Endothelial cell (in vitro differentiated cells): ENCODE measurements at places on chromosomes 7 and 10. TPM values are rescaled to one million over a fixed set of nuclear protein-coding genes. Genes with fewer than 3 reads are reported as not detected.

The PLAC9 gene
- total RNA-seq, result not detected

DNA sequence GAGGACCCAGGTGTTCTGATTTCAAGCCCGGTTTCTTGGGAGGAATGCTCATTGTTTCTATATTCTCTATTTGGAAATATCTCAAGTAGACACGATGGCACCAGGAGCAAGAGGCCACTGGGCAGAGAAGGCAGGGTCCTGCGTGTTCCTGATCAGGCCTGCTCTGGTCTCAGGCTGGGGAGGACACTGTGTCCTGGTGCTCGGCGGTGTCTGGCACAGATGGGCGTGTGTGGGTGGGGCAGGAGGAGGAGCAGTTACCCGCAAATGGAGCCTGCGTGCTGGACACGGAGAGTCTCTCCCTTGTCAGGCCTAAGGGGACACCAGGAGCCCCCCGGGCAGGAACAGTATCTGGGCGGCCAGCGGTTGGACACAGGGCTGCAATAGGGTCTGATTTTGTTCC lies 25.9 kb upstream of the GOLGA7B start:
- no peak for DNase-seq

The DGKI gene
- total RNA-seq, result 0.69 TPM

DNA sequence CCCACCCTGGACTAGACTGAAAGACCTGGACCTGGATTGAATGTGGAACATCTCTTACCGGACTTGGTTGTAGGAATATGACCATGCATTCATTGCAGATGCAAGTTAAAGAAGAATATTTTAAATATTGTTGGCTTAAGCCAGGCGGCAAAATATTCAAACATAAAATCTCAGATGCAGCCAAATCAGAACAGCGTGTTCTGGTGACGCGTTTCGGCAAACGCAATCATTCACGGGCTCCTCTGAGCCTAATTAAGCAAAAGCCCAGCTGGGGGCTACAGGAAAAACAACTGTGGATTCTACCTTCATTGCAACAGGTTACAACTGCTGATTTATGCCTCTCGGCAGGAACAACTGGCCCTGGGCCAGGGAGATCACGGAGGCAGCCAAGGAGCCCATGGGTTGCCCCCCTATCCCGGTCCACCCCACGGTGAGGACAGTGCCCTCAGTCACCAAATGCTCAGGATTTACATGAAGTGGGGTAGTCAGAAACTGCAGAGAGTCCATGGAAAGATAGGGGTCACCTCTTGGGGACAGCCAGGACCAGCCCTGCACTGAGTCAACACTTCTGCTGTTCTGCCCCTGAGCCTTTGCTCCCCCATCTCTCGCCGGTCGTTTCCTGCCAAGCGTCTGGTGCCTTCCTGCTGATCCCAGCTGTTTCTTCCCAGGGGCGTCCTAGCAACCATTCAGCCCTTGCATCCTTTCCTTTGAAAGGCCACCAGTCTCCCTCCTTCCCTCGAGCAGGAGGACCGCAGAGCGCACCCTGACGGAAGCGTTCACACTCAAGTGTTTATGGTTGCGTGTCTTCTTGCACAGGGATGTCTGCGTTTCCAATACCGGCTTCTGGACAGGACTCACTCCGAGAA lies 64.4 kb upstream of the SFMBT2 start:
- DNase-seq, result peak; percentile 60
